ENCODE measurements at places on chromosomes 11 and 22. TPM values are rescaled to one million over a fixed set of nuclear protein-coding genes. Genes with fewer than 3 reads are reported as not detected.

- DNase-seq = no peak
These were observed 15.7 kb upstream of the KCNJ11 start for GRCh38 chr11:17403980-17404759.

- no peak for DNase-seq
These were observed 18.4 kb downstream of the PTDSS2 start for GRCh38 chr11:468493-468892.

The SLC22A9 gene
- total RNA-seq = not detected

DNA sequence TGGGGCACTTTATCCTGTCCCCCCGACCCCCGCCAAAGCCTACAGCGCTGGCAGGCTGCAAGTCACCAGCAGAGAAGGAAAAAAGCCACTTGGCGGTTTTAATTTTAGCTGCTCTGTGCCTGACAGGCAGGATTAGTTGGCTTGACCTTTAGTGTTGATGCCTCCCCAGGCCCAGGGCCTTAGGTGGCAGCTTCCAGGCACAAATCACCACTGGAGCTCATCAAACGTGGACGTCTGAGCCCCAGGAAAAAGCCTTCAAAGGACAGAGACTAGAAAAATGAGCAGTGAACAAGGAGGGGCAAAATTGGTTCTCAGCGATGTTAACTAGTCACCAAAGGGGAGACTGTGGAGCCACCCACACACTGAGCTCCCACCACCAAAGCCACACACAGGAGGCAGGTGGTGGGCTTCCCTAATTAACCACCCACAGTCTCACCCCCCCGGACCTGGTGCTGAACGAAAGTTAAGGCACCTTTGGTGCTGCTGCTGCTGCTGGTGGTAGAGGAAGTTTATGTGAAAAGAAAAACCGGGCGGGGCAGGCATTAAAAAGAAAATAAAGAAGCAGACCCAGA is 4.4 kb upstream of the PYGM start:
- no peak for DNase-seq

DNA sequence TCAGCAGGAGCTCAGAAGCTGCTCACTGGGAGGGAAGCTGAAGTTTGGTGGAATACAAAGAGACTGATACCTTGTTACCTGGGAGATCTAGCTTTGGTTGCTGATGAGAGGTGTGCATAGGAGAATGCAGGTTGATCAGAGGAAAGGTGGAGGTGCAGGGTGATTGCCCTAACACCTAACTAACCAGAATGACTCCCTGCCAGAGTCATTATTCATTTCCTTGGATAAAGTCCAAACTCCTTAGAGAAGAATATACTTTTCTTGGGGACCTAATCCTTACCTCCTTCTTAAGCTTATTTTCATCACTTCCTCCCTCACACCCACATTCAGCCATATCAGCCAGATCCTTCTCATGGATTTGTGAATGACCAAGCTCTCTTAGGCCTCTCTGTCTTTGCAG is 814.2 kb upstream of the TENM4 start:
- DNase-seq = no peak

DNA sequence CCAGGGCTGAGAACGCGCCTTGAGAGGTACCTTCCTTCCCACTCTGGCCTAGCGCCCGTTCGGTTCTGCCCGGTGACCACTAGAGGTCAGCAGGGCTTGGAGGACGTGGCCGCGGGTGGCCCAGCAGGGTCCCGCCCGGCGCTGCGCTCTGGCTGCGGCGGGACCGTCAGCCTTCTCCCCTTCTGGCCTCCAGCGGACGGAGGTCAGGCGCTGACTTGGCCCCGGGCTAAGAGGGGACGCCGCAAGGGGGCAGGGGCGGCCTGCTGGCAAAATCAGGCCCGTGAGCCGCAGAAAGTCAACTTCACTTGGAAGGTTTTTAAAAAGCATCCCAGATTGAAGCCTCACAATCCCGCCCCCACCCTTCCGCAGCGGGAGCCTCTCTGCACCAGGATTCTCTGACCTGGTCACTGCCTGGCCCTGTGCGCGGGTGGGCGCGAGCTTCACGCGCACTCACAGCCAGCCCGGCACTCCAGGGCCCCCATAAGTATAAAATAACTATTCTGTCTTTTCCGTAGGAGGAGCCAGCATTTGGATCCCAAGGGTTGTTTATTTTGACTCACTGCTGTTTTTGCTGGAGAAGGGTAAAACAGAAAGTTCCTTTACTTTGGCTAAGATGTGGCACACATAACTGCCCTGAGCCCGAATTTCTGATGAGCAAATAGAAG is 23.2 kb upstream of the ZBTB16 start:
- no peak for DNase-seq

Data from urinary bladder (tissue), 4 donors.